Naive thymus-derived CD4-positive, alpha-beta T cell (primary cell): ENCODE measurements at places on chromosomes 5 and 9. TPM values are rescaled to one million over a fixed set of nuclear protein-coding genes. Genes with fewer than 3 reads are reported as not detected.

The MEIKIN gene
- not detected for polyA plus RNA-seq

The SHC3 gene
- polyA plus RNA-seq: not detected

The OGN gene
- 0.18 TPM for polyA plus RNA-seq

The ECSCR gene
- 0.19 TPM for polyA plus RNA-seq

The RGS14 gene
- 32.9 TPM for polyA plus RNA-seq

The NR5A1 gene
- polyA plus RNA-seq: not detected

The C5orf52 gene
- polyA plus RNA-seq: not detected

The LIX1 gene
- polyA plus RNA-seq: not detected

The PCDHA11 gene
- polyA plus RNA-seq: not detected

The LHX6 gene
- not detected for polyA plus RNA-seq

The NUTM2F gene
- polyA plus RNA-seq: not detected

The ELAVL2 gene
- polyA plus RNA-seq: not detected
